ENCODE measurements at places on chromosomes 11 and 22.

DNA sequence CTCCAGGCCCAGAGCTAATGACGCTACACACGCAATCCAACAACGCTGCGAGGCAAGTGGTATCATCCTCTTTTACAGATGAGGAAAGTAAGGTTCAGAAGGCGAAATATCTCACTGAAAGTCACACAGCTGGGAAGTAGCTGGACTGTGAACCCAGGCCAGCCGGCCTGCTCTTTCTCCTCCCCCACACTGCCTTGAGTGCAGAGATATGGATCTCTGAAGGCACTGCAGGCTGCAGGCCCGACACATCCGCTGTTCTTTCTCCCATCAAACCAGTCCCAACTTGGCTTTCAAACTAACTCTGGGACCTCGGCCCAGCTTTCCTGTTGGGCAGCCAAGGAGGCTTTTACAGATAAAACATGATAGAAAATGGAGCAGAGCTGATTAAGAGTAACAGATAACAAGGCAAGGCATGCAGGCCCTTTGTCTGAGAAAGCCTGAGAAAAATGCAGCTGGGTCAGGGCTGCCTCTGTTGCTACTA lies 64.0 kb upstream of the PTPRJ start:
- DNase-seq: no peak

- DNase-seq: no peak
These were observed 40.3 kb downstream of the IRAG1 start for GRCh38 chr11:10653261-10653660.

DNA sequence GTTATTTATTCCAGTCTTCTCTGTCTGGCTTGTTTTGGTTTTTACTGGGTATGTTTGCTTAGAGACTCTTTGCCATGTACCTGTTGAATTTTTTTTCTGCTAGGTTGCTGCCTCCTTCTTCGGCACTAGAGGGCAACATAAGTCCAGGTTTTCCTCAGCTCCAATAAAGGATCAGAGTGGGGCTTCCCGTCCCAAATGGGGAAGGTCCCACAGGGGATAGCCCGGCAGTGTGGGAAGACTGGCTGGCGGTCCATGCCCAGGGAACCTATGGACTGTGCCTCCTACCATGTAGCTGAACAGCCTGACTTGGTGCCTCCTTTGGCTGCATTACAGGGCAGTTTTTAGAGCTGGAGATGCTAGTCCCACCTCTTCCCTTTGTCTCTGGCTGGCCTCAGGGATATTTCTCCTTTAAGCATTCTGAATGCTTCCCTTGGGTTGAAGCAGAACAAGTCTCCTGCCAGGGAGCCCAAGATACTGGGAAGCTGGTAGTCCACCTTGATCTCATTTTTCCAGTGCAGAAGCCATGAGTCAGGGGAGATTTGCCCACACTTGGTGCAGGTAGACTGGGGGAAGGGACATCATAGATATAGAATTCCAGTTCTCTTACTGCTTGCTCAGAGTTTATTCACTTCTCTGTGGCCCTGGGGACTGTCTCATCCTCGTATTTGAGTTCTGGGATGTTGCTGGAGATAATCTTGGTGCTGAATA lies 60.2 kb downstream of the BRD1 start:
- DNase-seq: peak; percentile 25

- no peak for DNase-seq
These were observed 79.3 kb downstream of the CYP2R1 start for GRCh38 chr11:14812757-14813156.

DNA sequence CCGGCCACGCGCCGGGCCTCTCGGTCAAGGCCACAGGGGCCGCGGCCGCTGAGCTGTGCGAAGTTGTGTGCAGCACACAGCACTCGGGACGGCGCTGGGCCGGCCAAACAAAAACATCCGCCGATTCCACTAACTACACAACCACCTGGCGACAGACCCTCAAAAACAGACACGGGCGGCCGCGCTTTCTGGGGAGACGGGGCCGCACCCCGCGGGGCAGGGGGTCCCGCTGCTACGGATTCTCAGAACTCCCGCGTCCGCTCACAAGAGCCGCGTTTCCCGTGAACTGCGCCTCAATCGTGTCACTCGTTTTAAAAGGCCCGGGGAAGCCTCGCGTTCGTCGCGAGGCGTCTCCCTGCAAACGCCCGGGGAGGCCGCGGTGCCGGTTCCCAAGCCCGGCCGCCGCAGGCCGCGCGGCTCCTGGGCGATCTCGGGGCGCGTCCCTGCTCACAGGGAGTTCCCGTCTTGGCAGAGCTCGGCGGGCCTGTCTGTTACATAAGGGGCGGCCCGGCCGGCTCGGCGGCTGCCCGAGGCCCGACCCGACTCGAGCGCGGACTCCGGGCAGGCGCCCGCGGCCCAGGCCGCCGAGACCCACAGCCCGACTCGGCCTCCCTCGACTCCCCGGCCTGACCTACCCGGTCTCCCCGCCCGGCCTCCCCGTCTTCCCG lies 936 bp downstream of the BRD1 start:
- peak; percentile 23 for DNase-seq

DNA sequence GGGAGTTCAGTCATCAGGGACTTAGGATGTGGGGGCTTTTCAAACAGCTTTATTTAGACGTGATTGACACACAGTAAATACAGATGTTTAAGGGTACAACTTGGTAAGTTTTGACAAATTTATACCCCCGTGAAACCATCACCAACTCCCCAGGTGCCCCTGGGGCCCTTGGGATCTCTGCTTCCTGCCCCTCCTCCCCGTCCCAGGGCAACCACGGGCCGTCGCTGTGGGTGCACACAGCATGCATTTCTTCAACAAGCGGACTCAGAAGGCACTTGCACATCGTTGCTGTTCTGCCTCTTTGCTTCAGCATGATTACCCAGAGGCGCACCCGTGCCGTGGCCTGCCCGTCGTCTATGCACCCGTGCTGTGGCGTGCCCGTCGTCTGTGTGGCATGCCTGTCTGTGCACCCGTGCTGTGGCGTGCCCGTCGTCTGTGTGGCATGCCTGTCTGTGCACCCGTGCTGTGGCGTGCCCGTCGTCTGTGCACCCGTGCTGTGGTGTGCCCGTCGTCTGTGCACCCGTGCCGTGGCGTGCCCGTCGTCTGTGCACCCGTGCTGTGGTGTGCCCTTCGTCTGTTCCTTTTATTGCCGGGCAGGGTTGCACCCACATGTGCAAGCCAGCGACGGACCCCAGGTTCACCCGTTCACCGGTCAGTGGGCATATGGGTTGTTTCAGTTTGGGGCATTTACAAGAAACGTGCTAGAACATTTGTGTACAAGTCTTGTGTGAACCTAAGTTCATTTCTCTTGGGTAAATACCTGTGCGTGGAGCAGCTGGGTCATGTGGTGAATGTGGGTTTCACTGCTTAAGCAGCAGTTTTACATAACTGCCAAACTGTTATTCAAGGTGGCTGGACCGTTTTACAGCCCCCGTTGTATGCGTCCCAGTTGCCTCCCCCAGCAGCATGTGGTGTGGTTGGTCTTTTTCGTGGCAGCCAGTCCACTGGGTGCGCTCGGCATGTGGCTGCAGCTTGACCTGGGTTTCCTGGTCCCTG lies 8.3 kb downstream of the CD81 start:
- no peak for DNase-seq

DNA sequence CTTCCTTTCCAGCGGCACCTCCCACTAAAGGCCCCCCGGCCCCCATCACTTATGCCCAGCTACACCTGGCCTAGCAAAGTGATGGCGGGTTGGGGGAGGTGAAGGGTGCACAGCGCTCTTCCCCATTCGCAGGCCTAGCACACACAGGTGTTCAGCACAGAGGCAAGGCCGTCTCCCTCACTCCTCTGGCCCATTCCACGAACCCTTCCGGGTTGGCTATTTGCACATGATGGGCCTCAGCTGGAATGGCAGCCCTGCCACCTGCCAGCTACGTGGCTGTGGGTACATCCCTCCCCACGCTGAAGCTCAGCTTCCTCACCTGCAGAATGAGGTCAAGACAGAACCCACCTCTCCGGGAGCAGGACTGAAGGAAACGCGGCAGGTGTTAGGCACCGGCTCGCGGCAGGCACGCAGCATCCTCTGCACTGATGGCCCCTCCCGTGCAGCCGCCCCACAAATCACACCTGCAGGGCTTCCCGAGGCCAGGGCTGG lies 4.8 kb downstream of the KIAA0930 start:
- DNase-seq: no peak

- DNase-seq: no peak
These were observed 26.1 kb upstream of the CHRM4 start for GRCh38 chr11:46417711-46418110.

- DNase-seq: no peak
These were observed 46.4 kb downstream of the DCDC1 start for GRCh38 chr11:31323145-31323544.

DNA sequence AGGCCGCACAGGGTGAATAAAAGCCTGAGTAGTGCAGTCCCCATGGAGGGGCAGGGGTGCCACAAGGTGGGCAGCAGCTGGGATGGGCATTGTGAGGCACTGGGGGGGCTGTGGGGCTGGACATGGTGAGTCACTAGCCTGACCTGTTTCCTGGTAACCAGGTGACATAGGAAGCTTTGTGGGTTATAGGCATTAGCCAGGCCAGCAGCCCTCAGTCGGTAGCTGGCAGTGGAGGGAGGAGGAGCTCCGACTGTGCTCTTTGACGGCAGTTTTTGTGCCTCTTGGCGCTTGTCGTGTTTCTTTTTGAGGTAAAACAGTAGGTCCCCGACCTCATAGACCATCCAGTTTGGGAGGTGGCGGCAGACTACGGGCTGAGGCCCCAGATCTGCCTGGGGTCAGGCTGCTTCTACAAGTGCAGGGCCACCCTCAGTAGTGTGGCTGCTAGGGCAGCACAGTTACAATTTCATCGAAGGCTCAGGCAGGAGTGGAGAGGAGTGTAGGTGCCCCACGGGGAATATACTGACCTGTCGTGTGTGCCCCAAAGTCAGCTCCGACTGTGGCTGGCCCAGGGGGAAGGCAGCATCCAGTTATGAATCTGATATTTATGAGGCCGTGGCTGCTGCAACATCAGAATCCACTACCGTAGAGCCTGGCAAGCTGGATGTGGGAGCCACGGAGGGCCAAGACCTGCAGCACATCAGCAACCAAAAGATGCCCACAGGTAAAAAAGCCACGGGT lies 107.7 kb downstream of the CRYBB2 start:
- DNase-seq: no peak

DNA sequence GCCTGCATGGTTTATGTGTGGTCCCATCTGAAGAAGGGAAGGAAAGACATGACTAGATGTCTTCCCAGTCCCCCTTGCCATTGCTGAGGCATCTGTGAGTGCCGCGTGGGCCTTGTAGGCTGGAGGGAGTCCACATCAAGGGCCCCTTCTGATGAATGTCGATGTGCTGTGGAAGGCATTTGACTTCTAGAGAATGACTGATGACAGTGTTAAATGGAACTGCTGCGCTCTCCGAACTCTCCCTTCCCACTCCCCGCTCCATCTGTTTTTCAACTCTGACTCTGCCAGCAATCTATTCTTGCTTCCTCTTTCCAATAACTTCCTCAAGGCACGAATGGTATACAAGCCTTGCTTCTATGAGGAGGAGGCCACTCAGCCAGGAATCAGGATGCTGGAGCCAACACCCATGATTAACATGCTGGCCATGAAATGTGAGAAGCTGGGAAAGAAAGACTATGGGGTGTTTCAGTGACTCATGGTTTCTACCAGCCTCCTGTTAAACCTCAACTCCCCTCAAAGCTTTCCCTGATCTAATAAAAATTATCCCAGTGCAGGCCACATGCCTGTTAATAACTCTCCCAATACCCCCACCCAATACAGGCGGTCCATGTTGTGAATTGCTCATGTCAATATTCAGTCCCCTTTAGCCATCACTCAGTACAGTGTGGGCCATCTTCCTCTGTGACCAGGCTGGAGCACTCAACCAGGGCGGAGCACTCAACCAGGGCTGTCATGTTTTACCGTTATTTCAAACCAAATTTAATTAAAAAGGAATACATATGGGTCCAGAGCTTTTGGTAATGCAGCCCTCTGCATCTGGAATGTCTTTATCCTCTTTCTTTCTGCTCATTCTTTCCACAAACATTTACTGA lies 46.4 kb upstream of the TBCEL start:
- no peak for DNase-seq

GRCh38 chr11:125593114-125593820 lies 615 bp downstream of the STT3A start:
- DNase-seq: peak; percentile 33

DNA sequence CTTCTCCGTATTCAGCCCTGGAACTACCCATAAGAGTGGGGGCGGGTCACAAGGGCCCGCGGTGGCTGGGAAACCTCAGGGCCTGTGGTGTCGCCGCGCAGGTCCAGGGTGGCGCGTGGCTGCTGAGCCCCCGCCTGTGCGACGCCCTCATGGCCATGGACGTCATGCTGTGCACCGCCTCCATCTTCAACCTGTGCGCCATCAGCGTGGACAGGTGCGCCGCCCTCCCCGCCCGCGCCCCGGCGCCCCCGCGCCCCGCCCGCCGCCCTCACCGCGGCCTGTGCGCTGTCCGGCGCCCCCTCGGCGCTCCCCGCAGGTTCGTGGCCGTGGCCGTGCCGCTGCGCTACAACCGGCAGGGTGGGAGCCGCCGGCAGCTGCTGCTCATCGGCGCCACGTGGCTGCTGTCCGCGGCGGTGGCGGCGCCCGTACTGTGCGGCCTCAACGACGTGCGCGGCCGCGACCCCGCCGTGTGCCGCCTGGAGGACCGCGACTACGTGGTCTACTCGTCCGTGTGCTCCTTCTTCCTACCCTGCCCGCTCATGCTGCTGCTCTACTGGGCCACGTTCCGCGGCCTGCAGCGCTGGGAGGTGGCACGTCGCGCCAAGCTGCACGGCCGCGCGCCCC lies 2.4 kb downstream of the DRD4 start:
- no peak for DNase-seq

DNA sequence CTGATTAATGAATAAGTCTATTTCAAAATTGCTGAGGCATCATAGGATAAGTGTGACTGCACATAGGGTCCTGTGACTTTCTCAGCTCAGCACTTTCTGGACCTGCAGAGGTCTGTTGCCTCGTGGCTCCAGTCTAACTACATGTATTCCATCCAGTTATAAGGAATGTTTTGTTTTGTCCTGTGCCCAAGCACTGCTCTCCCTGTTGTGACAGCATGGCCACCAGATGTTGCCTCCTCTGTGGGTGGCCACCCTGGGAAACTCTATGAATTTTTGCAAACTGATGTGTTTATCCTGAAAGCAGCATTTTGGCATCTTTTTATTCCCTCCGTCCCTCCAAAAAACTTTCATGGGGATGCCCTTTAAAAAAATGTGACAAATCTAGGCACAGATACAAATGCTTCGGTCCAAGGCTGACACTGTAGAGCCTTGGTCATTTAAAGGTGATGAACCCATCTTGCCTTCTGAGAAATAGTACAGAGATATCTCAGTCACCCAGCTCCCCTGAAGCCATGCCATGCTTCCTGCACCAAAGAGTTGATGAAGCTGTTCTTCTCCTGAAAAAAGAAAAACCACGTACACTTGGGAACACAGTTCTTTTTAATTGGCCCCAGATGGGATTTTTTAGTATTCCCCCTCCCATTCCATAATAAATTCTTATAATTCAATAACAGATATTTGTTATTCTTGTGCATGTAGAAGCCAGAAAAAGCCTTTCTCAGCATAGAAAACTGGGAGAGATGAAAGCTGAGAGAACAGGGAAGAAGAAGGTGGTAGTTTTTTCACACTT lies 72.6 kb downstream of the CCDC34 start:
- DNase-seq: no peak

DNA sequence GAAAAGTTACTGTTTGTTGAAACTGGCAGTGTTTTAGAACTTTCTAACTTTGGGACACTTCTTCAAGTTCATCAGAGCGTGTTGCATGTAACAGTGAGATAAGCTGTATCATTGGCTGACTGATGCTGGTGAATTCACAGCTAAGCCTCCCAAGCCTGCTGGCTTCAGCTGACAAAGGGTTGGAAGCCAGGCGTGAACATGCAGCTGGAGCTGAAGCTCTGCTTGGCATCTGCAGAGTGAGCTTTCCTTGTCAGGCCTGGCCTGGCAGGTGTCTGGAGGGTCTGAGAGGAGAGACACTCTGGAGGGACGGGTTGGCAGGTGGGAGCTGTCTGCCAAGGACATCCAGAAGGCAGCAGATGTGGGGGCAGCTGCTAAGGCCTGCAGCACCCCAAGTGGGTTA lies 1.5 kb downstream of the AMPD3 start:
- DNase-seq: no peak
